Panc1 (cell line): ENCODE measurements at places on chromosomes 2 and 18. TPM values are rescaled to one million over a fixed set of nuclear protein-coding genes. Genes with fewer than 3 reads are reported as not detected.

DNA sequence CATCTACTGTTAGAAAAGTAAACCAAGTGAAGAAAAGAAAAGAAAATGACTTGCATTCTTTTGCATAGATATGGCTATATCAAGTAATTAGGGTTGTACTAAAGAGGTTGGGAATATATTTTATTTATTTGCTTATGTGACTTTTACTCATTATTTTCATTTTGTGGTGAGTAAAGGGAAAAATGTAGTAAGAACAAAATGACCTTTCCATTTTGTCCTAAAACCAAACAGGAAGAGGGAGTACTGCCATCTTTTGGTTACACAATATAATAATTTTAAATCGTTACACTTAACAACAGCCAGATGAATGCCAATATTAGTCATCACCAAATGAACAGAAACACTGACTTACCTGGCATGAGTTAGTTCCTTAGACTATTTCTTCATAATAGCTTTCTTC, 47.3 kb upstream of the NDUFV2 start:
- peak; percentile 22 for DNase-seq

DNA sequence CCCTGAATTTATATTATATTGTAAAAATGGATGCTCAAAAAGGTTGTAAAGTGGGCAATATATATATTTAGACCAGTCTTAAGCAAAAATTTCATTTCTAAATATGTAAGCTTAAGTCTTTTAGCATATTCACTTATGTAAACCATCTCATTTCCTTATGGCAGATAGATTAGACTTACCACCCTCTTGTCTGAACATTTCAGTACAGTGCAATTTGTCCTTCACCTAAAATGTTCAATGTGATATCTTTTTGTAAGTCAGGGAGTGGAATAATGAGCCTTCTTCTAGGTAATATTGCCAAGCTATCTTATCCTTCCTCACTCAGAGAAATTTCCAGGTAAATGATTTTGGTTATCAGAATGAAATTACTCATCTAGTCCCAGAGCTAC, 92.3 kb downstream of the KLF7 start:
- DNase-seq = no peak

The ZNF516 gene
- total RNA-seq = 28.6 TPM

DNA sequence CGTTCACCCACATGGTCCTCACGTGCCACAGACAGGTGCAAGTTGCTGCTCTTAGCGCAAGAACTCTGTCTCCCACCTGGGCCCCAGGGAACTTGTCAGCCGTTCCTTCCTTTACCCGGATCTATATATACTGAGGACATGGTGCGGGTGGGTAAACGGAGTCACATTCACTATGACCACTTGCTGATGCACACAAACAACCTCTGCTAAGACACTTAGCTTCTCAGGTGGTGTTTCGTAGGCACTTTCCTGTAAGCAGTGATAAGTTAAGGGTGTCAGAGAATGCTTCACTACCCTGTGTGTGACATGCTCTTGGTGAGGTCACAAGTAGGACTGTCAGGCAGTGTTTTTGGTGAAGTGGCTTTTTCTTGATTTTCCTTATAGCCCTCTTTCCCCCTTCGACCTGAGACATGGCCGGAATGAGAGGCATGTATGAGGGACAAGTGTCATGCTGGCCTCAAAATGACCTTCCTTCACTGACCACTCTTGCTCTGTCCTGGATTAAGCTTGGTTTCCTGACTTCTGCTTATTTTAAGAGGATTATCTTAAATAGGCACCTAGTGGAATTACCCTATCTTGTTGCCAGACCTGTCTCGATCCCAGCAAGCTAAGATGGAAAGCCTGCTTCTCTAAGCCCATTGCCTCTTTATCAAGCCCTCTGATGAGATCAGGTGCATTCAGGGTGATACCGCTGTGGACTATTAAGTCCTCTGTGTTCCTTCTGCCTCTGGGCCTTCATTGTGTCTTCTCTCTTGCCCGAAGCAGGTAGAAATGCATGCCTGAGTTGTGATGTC, 97.1 kb upstream of the CELF4 start:
- DNase-seq = no peak
